T-helper 1 cell (primary cell): ENCODE measurements at places on chromosomes 7 and 10.

- no peak for DNase-seq
These were observed 86.5 kb downstream of the HERC4 start for GRCh38 chr10:67988606-67989005.

DNA sequence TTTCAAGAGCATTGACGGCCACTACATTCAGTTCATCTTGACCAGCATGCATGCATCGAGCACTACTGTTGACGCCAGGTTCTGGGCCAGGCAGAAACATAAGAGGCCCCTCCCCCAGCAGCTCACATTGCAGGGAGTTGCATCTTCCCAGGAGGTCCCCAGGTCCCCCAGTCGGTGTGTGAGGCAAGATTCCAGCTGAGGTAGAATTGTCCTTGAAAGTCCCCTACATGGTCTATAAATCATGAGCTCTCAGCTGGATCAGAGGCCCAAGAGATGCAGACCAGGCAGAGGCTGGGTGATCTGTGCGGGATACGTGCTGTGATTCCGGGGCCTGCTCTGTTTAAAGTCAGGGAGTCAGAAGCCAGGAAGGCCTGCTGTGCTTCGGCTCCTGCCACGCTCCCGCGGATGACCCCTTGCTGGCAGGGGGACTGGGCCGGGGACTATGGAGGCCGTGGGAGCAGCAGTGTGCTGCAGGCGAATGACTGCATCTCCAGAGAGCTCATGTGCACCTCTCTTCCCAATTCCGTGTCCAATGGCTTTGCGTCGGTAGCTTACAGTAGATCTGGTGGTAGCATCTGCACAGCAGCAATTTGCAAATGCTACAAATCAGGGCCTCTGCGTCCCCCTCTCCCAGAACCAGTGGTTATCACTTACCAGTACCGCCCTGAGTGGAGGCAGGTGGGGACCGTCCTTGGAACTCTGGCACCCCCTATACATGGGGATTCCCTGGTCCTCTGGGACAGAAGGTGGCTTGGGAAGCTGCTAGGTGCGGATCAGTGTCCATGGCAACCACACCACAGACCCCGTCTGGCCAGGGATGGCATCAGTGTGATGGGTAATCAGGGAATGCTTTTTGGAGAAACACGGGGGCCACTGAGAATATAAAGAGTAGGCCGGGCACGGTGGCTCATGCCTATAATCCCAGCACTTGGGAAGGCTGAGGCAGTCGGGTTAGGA lies 93.6 kb downstream of the RGS10 start:
- DNase-seq = no peak

- no peak for DNase-seq
These were observed 81.8 kb downstream of the SEMA3A start for GRCh38 chr7:84112771-84113170.

DNA sequence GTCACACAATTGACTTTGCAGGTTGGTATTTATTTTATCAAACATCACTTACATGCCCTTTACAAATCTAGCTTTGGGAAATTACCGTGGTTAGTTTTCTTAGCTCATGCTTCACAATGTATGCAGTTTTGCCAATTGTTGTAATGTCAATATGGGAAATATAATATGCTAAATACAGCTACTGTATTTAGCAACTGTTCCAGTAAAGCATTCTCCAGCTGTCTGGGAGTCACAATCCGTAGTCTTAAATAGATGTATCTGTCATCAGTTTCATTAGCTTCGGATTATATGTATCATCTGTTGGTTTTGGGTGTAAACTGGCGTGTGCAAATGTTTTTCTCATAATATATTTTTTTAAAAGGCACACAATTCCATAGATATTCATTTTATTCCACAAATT lies 19.4 kb upstream of the AHR start:
- no peak for DNase-seq

DNA sequence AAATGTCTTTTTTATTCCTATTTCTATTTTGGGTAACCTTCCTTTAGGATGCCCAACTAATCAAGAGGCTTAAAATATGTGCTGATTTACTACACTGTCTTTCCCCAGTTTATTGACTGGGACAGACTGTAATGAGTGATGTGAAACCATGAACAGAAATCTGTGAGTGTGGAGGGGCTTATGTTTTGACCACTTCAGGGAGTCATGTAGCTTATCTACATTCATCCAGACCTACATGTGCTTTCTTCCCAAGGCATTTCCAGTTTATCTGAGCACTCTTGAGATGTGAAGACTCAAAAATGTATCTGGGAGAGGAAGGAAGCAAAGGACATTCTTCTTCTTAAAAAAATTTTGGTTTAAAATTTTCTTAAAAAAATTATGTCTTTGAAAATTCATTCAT lies 45.2 kb downstream of the STAM start:
- no peak for DNase-seq
